PC-9 (cell line): ENCODE measurements at places on chromosomes 7 and 10. TPM values are rescaled to one million over a fixed set of nuclear protein-coding genes. Genes with fewer than 3 reads are reported as not detected.

Gene PDIA4
- total RNA-seq = 200 and 221 TPM in 2 replicates

Gene CADPS2
- 9.9 and 11.9 TPM in 2 replicates for total RNA-seq

Gene TAS2R3
- total RNA-seq = 2.0 and 2.3 TPM in 2 replicates

Gene GOLGA7B
- total RNA-seq = 0.90 and 1.1 TPM in 2 replicates

Gene ATP6V0E2
- 35.6 and 40.7 TPM in 2 replicates for total RNA-seq

Gene CYP2E1
- total RNA-seq = 1.6 and 3.0 TPM in 2 replicates

Gene GRID2IP
- 1.3 and 1.7 TPM in 2 replicates for total RNA-seq

Gene TBXAS1
- total RNA-seq = 0.58 and 2.2 TPM in 2 replicates

Gene ENO4
- 0.43 and 0.79 TPM in 2 replicates for total RNA-seq

Gene GPR37
- total RNA-seq = 1.8 and 1.9 TPM in 2 replicates

Gene STEAP1B
- 0.35 TPM in 2 replicates for total RNA-seq

Gene GBX1
- total RNA-seq = not detected in 2 replicates

Gene SFMBT2
- 0.07 TPM in 1 of 2 replicates, not detected in the other for total RNA-seq
